ENCODE measurements at places on chromosomes 3 and 15.
A peak's percentile ranks its signal among the peaks of the same experiment; 100 is the strongest.

- DNase-seq: peak; percentile 38
These were observed 207.0 kb upstream of the ATP10A start for GRCh38 chr15:26070095-26070532.

DNA sequence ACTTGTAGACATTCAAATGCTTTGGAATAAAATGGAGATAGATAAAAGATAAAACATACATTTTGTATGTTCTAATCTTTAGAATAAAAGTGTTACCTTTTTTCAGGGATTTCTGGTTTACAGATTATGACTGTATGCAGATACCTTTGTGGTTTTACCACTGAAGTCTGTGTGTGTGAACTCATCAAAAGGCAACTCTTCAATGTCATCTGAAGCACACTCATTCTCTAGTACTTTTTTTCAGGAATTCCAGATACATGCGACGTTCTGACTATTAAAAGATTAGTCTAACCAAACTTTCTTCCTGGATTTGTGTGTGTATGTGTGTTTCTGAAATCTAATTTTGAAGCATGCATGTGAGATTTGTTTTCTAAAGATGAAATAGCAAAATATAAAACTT is 188.6 kb downstream of the NLGN1 start:
- DNase-seq: no peak

- DNase-seq: no peak
These were observed 6.1 kb downstream of the IL17RD start for GRCh38 chr3:57158813-57159738.

- no peak for DNase-seq
These were observed 172.6 kb downstream of the PGPEP1L start for GRCh38 chr15:98834976-98835375.

DNA sequence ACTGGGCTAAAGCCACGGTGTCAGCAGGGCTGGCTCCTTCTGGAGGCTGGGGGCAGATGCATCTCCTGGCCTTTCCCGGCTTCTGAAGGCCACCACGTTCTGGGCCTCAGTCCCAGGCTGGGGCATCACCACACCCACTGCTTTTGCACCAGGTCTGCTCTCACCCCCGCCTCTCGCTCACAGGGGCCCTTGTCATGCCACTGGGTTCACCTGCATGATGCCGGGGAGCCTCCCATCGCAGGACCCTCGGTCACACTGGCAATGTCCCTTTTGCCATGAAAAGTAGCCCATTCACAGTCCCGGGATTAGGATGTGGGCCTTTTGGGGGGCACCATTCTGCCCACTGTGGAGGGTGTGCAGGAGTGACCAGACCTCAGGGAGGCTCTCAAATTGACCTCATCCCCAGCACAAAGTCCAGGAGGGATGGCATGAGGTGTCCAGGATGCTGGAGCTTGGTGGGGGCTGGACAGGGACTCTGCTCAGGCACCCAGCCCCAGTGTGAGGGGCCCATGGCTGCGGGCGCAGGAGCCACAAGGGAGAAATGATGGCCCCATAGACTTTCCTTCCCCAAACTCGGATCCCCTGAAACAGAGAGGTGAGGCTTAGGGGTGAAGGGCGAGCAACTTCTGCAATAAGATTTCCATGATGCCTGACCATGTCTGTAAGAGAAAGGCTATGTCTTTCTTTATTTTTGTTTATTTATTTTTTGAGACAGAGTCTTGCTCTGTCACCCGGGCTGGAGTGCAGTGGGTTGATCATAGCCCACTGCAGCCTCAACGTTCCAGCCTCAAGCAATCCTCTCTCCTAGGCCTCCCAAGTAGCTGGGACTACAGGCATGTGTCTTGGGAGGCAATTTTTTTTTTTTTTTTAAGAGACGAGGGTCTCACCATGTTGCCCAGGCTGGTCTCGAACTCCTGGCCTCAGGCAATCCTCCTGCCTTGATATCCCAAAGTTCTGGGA is 189.1 kb downstream of the GOLGA6L6 start:
- DNase-seq: no peak

- no peak for DNase-seq
These were observed 48.7 kb downstream of the BDH1 start for GRCh38 chr3:197507081-197507480.

All from muscle of leg (tissue), 16 donors.